ENCODE measurements at places on chromosomes 13 and 19.

- no peak for DNase-seq
These were observed 340.7 kb downstream of the SLC7A1 start for GRCh38 chr13:29254626-29255370.

GRCh38 chr13:26247608-26248007 lies 6.3 kb upstream of the CDK8 start:
- DNase-seq, result peak; percentile 91

DNA sequence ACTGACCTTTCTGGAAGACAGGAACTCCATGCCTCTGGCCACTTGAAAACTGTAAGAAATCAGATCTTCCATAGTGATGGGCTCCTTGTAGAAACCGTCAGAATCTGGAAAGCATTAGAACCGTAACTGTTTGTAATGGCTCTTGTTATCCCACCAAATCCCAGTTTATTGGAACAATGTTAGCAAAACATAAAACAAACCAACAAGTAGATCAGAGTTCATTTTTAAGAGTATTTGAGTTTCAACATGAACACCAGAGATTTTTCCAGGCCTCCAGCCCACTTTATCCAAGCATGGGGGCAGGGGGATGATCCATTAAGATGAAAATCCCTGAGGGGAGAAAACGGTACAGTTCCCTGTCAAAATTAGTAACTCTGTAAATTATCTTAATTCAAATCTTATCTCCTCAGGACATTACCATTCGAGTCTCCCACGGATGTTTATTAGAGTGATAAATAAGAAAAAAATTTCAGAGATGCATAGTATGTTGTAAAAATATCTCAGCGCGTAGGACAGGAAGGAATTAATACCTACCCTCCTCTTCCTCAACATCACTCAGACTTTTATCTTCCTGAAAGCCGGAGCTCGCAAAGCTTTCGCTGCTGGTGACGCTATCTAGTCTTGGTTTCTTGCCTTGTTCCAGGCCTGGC lies 172.5 kb downstream of the FLT1 start:
- DNase-seq, result no peak

DNA sequence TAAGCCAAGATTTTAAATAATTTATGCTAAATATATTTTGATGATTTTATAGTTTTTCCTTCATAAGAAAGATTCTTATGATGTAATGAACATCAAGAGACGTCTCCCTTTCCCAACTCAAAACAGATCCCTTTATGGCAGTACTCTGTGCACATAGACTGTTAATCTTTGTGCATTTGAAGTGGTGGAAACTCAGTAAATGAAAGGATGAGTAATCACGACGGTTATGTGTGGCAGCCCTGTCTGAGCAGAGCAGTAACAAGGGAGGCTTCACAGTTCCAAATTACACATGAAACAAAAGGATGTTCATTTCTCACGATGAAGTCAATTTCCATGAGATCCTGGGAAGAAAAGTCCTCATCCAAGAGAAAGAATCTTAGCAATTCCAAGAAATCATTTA lies 498.1 kb downstream of the KLF5 start:
- DNase-seq, result no peak

DNA sequence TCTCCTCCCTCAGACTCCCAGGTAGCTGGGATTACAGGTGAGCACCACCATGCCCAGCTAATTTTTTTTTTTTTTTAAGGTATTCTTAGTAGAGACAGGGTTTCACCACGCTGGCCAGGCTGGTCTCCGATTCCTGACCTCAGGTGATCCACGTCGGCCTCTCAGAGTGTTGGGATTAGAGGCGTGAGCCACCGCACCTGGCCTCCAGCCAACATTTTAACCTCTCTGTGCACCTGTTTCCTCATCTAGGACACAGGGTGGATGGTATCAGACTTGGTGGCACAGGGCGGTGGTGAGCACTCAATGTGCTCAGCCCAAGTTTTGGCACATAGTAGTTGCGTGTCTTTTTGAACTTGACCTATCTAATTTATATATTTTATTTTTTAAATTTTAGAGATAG lies 12.5 kb downstream of the APBA3 start:
- DNase-seq, result no peak

GRCh38 chr19:5397804-5398692 lies 57.2 kb upstream of the ZNRF4 start:
- peak; percentile 53 for DNase-seq

GRCh38 chr13:105016266-105016665 lies 1519.2 kb downstream of the EFNB2 start:
- DNase-seq, result no peak

- DNase-seq, result peak; percentile 37
These were observed 63.1 kb downstream of the ATP11A start for GRCh38 chr13:112752711-112753541.

- DNase-seq, result no peak
These were observed 19.6 kb downstream of the AP2A1 start for GRCh38 chr19:49786376-49786820.

DNA sequence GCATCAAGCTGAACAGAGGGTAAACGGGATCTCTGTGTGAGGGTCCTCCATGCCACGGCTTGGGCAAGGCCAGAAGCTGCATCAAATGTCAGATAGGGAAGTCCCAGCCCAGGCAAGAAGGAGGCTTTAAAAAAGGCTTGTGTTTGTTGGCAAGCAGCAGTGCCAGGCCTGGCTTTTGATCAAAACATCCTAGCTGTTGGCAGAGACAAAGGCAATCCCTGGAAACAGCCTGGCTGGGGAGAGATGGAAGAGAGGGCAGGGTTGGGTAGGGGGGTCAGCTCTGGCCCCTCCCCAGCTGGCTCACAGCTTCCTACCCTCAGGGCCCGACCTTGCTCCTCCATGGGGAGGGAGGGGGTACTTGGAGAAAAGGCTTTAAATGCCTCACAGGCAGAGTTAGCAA lies 61.8 kb upstream of the KCTD15 start:
- no peak for DNase-seq

- no peak for DNase-seq
These were observed 63.3 kb downstream of the ARHGEF7 start for GRCh38 chr13:111178402-111178801.

GRCh38 chr13:102142473-102142826 lies 259.4 kb downstream of the FGF14 start:
- DNase-seq, result no peak

DNA sequence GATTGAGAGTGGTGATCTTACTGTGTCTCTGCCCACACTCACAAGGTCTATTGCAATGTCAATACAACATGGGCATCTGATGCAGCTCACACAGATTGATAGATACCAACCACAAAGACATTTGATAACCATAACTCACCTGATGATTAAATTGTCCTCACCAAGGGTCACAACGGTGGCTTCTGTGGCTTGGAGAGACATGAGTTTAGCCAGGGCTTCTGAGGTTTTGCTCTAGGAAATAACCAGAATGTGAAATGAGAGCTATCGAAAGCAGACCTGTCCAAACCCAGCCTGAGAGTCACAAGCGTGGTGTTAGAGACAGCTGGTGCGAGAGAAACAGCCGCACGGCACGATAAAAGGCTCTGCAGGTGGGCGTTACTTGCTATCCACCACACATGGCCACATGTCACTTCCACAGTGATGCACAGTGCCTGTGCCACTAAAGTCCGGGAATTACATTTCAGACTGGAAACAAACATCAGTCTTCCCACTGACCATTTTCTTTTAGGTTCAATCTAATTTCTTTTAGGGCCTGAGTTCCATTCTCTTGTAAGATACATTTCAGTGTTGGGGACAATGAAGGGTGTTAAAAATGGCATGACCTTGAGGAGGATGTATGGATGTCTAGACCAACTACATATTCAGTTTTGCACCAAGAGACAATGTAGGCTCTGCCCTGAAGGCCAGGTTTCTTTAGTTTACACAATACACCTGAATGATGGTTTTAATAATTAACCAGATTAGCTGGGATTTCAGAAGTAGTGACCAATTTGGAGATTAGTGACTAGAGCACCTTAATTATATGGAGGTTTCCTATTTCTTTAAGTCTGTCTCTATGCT lies 53.7 kb downstream of the ATP7B start:
- DNase-seq, result no peak

DNA sequence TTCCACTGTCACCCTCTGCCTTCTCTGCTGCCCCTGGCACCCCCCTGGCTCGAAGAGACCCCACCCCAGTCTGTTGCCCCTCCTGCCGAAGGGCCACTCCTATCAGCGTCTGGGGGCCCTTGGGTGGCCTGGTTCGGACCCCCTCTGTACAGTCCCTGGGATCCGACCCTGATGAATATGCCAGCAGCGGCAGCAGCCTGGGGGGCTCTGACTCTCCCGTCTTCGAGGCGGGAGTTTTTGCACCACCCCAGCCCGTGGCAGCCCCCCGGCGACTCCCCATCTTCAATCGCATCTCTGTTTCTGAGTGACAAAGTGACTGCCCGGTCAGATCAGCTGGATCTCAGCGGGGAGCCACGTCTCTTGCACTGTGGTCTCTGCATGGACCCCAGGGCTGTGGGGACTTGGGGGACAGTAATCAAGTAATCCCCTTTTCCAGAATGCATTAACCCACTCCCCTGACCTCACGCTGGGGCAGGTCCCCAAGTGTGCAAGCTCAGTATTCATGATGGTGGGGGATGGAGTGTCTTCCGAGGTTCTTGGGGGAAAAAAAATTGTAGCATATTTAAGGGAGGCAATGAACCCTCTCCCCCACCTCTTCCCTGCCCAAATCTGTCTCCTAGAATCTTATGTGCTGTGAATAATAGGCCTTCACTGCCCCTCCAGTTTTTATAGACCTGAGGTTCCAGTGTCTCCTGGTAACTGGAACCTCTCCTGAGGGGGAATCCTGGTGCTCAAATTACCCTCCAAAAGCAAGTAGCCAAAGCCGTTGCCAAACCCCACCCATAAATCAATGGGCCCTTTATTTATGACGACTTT lies 2.0 kb downstream of the ZFP36 start:
- no peak for DNase-seq

DNA sequence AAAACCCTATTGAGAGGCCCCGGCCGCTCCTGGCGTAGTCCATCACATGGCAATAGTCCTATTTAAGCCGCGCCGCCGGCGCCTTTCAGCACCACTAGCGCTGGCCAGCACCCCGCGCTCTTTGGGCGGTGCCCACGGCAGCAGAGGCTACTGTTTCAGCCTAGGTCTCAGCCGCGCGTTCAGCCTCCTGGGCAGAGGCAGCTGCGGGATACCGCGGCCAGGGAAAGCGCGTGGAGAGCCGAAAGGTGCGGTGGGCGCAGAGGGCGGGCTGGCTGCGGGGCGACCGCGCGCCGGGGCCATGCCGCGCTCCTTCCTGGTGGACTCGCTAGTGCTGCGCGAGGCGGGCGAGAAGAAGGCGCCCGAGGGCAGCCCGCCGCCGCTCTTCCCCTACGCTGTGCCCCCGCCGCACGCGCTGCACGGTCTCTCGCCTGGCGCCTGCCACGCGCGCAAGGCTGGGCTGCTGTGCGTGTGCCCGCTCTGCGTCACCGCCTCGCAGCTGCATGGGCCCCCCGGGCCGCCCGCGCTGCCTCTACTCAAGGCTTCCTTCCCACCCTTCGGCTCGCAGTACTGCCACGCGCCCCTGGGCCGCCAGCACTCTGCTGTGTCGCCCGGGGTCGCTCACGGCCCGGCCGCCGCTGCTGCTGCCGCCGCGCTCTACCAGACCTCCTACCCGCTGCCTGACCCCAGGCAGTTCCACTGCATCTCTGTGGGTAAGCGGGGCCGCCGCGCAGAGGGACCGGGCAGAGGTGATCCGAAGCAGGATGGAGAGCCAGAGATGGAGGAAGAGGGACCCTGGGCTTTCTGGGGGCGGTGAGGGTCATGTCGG lies at the start of gene GSX1:
Gene GSX1, plus strand, starts transcription at position 91 of the 826 bp plus-strand sequence. Its CDS starts 208 bp downstream, at position 299.
- DNase-seq, result peak; percentile 90

DNA sequence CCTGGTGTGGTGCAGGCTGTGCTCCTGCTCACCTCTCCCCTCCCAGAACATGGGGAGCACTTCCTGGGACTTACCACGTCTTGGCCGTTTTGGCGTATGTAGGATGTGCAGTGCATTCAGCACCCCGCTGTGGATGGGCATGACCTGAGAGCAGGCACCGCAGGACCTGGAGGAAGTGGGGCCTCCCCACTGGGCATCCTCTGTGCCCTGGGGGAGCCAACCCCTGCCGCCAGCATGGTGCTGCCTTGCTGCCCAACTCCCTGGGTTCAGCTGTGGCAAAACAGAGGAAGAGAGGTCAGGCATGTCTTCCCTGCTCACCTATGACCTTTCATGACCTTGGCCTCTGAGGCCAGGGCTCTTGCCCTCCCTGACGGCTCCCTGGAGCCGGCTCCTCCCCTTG lies 103.5 kb downstream of the RAB20 start:
- no peak for DNase-seq

DNA sequence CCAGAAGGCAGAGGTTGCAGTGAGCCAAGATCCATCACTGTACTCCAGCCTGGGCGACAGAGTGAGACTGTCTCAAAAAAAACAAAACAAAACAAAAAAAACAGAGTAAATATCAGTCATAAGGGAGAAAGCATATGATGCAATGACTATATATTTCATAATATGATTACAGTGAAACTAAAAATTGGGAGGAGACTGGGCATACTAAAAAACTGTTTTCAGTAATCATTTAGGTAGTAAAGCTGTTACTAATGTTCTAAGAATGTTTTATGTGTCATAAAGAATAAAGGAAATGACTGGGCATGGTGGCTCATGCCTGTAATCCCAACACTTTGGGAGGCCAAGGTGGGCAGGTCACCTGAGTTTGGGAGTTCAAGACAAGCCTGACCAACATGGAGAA lies 15.9 kb downstream of the ZNF573 start:
- no peak for DNase-seq

- peak; percentile 76 for DNase-seq
These were observed 34.6 kb downstream of the NFIX start for GRCh38 chr19:13029893-13030292.

DNA sequence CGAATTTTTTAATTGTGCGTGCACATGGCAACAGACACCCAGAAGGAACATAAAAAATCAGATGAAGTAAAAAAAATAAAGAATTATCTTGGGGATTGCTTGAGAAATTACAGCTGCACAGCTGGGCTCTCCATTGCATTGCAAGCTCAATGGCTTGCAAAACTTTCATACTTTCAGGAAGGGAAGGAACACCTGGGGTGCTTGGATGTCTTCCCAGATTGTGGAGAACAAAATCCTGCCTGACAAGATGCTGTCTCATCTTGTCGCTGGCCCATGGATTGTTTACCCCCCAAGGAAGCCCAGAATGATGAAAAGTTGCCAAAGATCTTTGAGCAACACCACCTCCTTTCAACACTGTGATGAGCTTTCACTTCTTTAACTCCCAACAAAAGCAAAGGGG lies 11.0 kb upstream of the CASP14 start:
- DNase-seq, result no peak

GRCh38 chr13:45149964-45150363 lies 29.7 kb downstream of the GTF2F2 start:
- no peak for DNase-seq

All from hematopoietic multipotent progenitor cell treated with erythropoietin and hydrocortisone succinate and interleukin-3 and kit ligand, for 6 days (in vitro differentiated cells).